NCI-H1417 (cell line): ENCODE measurements at places on chromosomes 2 and 18.

- DNase-seq: no peak
Measured at GRCh38 chr2:10551496-10551895, 103.4 kb upstream of the ODC1 start.

DNA sequence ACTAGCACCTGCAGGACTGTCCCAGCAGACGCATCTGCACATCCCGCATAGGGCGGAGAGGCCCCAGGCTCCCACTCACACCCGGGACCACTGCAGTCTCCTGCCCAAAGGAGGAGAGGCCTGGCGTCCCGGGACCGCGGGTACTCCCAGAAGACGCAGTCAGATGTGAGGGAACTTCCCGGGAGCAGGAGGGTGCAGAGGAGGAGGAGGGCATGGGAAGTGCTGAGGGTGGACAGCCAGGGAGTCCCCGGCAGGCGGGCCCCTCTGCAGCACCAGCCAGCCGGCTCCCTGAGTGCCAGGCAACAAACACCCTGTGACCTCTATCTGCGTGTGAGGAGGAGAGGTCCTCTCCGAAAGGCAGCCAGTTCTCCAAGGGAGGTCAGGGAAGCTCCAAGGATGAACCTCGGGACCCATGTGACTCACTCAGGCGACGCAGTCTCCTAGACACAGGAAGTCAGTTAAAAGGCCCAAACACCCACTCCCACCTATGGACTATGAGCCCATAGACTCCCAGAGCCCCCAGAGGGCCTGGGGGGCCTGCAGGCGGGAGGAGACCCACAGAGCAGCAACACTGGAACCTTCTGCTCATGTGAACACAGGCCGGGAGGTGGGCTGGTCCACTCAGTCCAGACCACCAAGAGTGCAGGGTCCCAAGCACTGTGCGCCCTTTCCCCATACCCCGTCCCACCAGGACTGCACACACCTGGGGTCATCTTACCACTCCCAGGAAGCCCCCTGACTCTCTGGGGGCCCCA lies 4.2 kb downstream of the PXDN start:
- no peak for DNase-seq

- peak; percentile 2 for DNase-seq
Measured at GRCh38 chr2:166516712-166517303, 22.8 kb upstream of the SCN7A start.

DNA sequence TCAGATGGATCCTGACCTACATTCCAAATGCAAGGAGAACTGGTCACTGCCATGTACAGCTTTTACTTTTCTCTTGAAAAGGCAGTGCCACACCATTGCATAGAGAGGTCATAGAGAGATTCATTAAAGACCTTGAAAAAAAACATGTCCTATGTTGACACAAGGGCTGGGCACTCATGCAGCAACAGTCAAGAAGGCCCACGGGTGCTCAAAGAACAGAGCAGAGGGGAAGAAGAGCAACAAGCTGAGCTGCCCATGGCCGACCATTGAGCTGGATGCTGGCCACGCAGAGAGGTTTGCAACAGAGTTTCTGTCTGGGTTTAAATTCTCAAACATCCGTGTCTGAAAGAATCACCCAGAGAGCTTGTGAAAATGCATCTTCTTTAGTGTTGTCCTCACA lies 99.1 kb downstream of the ADD2 start:
- DNase-seq: peak; percentile 24

- no peak for DNase-seq
Measured at GRCh38 chr2:235857598-235857997, 310.6 kb downstream of the GBX2 start.

- DNase-seq: no peak
Measured at GRCh38 chr18:46711444-46711863, 45.4 kb downstream of the ST8SIA5 start.

DNA sequence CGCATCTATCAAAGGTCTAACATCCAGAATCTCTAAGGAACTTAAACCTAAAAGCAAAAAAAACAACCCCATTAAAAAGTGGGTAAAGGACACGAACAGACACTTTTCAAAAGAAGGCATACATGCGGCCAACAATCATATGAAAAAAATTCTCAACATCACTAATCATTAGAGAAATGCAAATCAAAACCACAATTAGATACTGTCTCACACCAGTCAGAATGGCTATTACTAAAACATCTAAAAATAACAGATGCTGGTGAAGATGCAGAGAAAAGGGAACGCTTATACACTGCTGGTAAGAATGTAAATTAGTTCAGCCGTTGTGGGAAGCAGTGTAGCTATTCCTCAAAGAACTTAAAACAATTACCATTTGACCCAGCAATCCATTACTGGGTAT lies 38.0 kb downstream of the PPP3R1 start:
- DNase-seq: no peak

DNA sequence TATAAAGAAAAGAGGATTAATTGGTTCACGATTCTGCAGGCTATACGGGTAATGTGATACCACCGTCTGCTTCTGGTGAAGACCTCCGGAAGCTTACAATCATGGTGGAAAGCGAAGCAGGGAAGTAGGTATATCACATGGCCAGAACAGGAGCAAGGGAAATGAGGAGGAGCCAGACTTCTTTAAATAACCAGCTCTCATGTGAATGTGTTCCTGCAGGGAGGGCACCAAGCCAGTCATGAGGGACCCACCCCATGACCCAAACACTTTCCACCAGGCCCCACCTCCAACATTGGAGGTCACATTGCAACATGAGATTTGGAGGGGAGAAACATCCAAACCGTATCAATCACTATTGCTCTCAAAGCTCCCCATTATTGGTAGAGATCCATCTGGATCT lies 61.8 kb downstream of the EFEMP1 start:
- DNase-seq: no peak

- DNase-seq: no peak
Measured at GRCh38 chr2:176171351-176172006, 14.4 kb downstream of the HOXD3 start.

GRCh38 chr2:188776634-188777033 lies 197.5 kb upstream of the COL3A1 start:
- DNase-seq: no peak

DNA sequence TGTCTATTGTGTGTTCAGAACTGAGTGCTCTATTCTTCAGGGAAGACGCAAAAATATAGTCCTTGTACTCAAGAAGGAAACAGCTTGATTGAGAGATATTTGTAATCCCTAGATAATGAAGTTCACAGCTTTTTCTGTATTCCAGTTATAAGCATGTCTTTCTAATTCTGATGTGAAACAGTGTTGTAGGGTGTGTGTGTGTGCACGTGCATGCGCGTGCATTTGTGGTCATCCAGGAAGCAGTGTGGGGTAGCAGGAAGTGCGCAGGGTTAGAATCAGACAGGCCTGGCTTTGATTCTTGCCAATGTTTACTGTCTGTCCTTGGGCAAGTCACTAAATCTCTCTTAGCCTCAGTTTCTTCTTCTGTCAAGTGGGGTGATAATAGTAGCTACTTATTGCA lies 87.9 kb downstream of the NPAS2 start:
- no peak for DNase-seq

DNA sequence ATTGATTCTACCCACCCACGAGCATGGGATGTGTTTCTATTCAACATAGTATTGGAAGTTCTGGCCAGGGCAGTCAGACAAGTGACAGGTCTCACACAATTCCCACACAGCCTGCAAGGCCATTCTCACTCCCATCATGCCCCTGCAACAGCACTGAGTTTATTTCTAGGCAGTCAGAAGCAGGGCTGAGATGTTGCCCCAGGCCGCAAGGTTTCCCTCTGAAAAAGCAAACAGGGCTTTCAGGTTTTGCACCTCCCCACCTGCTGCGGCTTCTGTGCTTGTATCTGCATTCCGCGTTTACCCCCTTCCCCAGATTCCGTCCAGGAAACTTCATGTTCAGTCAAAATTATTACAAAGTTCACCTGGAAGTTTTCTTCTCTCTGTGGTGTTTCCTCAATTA lies 9.4 kb upstream of the TACR1 start:
- DNase-seq: no peak

DNA sequence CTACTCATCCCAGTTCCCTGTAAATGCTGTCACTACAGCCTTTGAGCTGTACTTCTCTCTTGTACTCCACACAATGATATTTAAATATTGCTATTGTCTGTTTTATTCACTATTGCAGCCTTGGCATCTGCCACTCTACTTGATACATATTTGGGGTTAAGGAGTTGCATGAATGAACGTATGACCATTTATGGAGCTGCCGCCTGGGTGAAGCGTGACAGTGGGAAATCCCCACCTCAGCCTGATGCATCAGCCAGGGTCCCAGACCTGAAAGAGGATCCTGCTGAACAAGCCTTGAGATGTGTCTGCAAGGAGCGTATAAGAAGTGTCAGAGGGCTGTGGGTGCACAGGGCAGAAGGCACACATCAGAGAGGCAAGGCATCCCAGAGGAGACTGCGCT lies 39.1 kb downstream of the MRPL35 start:
- no peak for DNase-seq

DNA sequence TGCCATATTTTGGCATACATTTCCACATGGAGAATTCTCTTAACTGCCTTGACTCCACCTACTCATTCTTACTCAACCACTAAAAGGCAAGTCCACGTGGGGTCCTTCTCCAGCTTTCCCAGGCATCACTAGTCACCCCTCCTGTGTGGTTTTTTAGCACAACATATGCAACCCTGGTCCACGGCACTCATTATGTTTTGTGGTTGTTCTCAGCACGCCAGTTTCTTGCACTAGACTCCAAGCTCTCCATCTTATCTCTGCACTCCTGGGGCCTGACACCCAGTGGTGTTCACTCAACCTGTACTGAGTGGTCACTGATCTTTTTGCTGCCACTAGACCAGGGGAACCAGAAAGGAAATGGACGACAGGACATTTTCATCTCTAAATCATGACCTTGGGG lies 18.0 kb downstream of the MARCHF4 start:
- DNase-seq: no peak

DNA sequence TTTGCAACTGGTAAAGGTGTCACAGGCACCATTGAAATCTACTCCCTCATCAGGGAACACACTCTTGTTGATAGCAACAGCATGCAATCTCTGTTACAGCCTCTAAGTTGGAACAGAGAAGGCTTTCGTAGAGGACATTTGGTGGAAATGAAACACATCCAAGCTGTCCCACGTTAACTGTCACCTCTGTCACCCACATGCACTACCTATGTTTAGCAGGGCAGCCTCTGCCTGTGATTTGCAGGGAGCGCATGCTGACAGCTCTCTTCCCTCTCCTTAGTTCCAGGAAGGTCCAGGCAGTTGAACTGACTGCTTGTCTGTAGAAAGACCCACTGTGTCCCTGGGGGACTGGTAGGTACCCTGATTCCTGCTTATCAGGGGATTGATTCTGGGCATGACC lies 306.8 kb downstream of the GBX2 start:
- no peak for DNase-seq

GRCh38 chr2:32418778-32419177 lies 62.0 kb downstream of the BIRC6 start:
- DNase-seq: no peak

- no peak for DNase-seq
Measured at GRCh38 chr2:188294352-188294926, 2.8 kb downstream of the GULP1 start.

DNA sequence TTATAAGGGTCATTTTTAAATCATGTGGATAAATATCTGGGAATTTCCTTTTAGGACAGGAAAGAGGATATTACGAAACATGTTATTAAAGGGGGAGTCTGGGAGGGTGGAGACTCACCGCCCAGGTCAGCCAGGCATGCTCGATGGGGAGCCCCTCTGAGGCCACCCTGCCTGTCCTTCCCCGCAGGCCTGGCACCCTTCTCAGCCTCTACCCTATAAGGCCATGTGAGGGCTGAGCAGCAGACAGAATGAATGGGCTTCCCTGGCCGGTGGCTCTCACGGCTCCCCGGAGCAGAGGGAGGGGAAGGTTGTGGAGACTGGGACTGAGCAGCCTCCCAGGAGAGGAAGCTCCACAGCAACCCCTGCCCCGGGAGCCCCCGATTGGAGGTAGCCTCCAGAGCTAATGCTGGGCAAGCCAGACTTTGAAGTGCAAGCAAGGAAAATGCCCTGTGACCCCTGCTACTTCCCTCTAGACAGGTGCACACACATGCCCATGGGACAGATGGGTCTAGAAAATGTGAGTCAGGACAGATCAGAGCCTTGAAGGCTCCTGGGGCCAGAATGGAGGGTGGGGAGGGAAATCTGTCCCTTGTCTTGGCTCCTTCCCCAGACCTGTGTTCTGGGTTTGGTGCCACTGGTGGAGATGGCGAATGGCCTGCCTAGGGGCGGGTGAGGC lies 13.2 kb upstream of the ARMC9 start:
- DNase-seq: no peak

DNA sequence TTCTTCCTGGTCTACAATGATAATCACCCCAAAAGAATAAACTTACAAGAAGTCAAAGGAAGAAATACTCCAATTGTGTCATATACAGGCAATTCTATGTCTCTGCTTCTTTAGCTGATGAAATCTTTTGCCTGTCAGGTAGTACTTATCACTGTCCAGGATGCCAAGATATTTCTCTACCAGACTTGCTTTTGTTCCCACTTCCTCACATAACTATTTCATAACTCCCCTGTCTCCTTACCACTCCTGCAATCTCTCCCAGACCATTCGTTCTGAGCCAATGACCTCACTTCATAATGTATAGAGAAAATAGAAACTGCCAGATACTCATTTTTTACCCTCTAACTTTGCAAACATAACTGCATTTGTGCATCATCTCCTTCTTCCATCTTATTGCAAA lies 39.1 kb downstream of the HNMT start:
- no peak for DNase-seq

- DNase-seq: no peak
Measured at GRCh38 chr2:226796012-226796839, 3.4 kb downstream of the IRS1 start.

DNA sequence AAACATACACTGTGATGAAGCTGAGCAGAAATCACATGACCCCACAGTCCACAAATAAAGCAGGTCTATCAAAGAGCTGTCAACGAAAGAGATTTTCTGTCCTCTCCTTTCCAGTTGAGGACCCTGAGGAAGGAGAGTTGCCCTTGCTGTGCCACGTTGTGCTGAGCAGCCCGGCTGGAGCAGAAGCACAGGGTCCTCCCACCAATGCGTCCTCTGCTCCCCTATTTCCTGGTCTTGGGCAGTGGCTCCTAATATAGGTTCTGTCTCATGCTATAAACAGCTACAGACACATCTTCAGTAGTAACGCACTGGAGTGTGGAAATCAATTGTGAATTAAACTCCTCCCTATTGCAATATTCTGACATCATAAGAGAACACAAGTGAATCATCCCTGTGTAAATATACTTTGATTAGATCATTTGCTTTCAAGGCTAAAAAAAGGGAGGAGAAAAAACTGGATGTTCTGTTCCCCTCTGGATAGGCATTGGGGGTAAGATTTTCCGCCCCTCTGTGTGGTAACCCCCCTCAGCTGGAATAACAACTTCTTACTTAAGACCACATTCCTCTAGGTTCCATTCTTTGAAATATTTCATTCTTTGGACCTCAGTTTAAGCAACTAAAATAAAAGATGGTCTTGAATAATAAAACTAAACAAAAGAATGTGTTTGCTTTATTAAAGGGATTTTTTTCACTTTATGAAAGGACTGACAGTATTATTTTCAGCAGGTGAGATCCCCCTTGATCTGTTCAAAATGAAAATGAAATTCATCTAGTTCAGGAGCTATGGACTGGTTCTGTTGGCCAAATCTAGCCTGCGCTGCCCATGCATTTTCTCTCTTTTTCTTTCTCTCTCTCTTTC lies 8.3 kb upstream of the RHOB start:
- DNase-seq: no peak
